ENCODE measurements at places on chromosomes 2 and 18.
A peak's percentile ranks its signal among the peaks of the same experiment; 100 is the strongest.

GRCh38 chr2:71154798-71155197 lies 24.4 kb downstream of the MPHOSPH10 start:
- no peak for DNase-seq

GRCh38 chr2:232419245-232420072 lies 12.8 kb downstream of the ALPG start:
- no peak for DNase-seq

- DNase-seq: peak; percentile 22
Observed at GRCh38 chr2:97740590-97741182, 27.3 kb downstream of the ZAP70 start.

DNA sequence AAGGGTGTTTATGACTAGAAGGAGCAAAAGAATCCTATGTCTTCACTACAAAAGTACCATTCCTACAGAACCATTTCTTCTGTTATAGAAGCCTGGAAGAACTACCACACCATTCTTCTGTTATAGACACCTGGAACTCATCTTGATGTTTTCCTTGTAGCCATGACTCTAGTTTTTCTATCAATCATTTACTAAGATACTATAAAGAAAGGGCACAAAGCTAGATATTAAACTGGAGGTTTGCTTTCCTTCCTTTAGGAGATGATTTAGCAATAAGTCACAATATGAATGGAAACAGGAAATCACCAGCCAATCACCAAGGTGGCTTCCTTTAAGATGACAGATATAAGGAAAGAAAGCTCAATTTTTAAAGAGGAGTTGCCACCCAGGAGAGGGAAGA lies 100.3 kb upstream of the NEUROD1 start:
- DNase-seq: no peak

DNA sequence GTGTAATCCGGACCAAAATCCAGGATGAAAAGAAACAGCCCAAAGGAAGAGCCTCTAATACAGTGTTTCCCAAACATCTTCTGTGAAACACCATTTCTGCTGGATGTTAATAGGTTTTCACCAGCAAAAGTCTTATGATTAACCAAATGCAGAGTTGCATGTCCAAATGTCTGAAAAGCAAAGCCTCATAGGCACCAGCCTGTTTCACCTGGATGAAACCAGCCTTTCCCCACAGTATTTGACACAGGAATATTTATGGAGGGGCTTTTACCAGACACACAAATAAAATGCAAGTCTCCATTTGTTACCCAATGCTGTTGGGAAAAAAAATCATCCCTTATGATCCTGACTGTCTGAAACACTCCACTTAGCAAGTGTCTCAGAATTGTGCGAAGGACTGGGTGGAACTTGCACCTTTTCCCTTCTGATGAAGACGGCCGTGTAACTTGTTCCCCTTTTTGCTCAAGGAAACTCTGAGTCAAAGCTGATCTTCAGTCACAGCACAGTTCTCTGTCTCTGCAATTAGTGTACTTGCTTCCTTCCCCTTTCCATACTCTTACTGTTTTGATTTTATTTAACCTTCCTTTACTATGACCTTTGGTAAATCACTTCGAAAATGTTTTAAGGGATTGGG lies 70.3 kb upstream of the IL1R2 start:
- no peak for DNase-seq

- no peak for DNase-seq
Observed at GRCh38 chr2:3316456-3317276, 61.0 kb downstream of the EIPR1 start.

DNA sequence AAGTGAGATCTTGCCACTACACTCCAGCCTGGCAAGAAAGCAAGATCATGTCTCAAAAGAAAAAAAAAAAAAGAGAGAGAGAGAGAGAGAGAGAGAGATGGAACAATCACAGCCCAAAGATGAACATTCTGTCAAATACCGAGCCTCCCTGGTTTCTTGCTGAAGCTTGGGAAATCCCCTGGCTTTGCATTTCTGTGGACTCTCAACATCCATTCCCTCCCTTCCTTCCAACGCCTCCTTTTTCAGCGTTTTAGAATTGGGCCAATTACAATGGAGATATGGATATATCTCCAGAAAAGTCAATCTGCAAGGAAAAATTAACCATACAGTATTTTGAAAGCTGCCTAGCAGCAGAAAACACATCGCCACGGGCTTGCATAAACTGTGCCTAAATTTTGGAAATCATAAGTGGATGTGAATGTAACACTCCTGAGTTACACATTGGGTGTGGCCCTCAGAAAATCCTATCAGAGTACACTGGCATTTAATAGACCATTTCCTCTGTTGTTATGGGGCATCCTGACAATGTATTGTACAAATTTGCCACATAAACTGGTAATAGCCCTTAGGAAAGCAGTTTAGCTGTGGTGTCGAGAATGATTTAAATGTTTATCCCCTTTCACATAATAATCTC lies 67.2 kb upstream of the PHLPP1 start:
- no peak for DNase-seq

DNA sequence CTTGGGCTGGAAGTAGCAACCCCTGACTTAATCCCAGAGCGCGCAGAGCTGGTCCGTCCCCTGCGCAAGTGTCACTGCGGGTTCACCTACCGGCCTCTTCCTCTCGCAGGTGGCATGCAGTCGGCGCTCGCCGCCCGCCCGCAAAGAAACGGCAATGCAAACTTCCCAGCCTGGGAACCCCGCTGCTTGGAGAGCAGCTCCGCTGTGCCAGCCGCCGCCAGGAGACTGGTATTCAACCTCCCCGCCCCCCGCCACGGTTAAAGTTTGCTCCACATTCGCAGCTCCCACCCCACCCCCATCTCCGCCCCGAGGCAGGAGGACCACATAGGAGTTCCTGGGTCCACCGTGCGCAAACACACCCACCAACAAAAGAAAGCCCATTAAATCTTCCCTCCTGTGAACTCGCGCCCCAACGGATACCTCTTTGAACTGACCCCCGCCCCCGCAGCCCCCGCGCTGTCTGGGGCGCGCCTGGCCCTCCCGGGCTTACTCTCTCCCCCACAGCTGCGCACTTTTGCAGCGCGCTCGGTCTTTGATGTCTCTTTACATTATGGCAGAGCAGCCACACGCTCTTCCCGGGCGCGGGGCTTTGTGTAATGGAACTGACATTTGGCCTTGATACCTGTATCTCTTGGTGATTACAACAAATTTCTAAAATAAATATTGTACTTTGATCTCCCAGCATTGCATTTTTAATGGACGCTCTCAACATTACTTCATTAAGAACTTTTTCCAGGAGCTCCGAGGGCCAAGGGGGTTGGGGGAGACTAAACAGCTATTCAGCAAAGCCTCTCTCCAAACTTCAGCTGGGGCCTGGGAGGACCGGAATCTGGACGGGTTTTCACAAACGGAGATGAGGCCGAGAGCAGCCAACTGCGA lies 3.1 kb upstream of the SP5 start:
- DNase-seq: no peak

GRCh38 chr2:46200861-46201605 lies 96.2 kb upstream of the EPAS1 start:
- DNase-seq: no peak

GRCh38 chr2:238694922-238695321 lies 153.0 kb upstream of the TWIST2 start:
- no peak for DNase-seq

GRCh38 chr2:157441072-157441454 lies 2.8 kb downstream of the CYTIP start:
- DNase-seq: no peak

- DNase-seq: no peak
Observed at GRCh38 chr18:42414756-42415454, 459.9 kb downstream of the PIK3C3 start.

DNA sequence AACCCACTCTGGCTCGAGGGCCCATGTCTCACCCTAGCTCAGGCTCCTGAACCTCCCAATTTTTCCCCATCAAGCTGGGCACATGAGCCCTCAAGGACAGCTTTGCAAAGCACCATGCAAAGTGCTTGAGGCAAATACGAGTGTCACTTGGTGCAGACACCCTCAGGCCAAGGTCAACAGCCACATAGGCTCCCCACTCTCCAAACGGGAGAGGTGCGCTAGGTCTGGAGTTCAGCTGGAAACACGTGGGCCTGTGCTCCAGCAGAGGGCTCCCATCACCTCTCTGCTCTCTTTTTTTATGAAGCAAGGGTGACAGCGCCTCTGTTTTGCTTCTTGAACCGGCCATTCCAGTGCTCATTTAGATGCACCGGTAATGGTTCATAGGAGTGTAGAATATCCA lies 11.9 kb upstream of the ARHGAP25 start:
- DNase-seq: no peak

DNA sequence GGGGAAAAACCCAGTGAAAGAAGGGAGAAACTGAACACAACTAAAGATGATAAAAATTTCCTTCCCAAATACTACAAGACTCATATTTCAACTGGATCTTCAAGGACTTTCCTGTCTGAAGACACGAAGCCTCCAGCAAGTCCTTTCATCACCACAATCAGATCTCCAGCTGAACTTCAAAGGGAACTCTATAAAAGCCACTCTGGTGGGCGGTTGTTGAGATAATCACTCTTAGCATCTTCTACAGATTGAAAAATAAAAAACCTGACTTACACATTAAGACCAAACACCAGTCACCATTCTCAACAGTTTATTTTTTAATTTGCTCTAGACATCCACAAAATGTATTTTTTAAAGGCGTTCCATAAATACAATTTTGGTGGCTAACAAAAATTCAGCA lies 4.4 kb downstream of the REV1 start:
- DNase-seq: no peak

DNA sequence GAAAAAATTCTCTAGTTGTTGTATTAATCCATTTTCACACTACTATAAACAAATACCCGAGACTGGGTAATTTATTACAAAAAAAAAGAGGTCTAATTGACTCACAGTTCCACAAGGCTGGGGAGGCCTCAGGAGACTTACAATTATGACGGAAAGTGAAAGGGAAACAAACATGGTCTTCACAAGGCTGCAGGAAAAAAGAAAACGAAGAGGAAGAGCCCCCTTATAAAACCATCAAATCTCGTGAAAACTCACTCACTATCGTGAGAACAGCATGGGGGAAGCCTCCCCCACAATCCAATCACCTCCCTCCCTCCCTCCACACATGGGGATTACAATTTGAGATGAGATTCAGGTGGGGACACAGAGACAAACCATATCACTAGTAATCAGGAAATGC lies 61.7 kb upstream of the SPTBN1 start:
- DNase-seq: no peak

- DNase-seq: no peak
Observed at GRCh38 chr2:39159283-39159682, 38.4 kb upstream of the SOS1 start.

- DNase-seq: no peak
Observed at GRCh38 chr2:65731476-65731875, 299.1 kb upstream of the SPRED2 start.

- no peak for DNase-seq
Observed at GRCh38 chr2:106959975-106960682, 74.2 kb upstream of the ST6GAL2 start.

DNA sequence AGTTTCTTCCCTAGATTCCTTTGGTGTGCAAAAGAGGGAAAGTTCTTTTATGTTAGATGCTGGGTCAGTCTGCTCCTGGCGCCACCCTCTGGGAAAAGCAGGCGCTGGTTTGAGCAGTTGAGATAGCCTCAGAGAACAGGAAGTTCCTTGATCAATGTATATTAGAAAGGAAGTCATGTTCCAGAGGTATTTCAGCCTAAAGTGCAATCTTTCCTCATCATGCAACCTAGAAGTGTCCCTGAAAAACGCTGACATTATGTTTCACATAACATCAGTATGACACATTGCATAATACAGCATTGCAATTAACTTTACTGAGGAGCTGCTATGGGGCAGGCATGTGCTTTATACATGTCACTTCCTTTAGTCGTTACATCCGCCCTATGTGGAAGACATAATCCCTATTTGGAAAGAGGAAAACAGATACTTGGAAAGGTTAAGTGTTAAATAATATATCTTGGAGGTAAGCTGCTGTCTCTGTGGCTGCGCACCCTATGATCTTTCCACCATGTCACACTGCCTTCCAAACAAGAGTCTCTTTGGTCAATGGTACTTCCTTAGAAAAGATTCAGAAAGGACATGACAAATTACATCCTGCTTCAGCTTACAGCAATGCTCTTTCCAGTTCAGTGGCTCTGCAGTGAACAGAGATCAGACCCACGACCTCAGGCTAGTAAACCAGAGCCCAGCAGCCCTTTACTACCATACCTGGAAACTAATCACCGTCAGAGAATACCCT lies 369.7 kb downstream of the RAD51AP2 start:
- peak; percentile 16 for DNase-seq

- no peak for DNase-seq
Observed at GRCh38 chr2:133431289-133431688, 137.0 kb downstream of the NCKAP5 start.

- no peak for DNase-seq
Observed at GRCh38 chr2:199344012-199344411, 113.7 kb downstream of the SATB2 start.
